Natural killer cell treated with Interleukin-12 subunit alpha and Interleukin-12 subunit beta and Interleukin-15 and Interleukin-18, amount 100 ng/mL, for 72 hours (primary cell): ENCODE measurements at places on chromosomes 1 and 21. TPM values are rescaled to one million over a fixed set of nuclear protein-coding genes. Genes with fewer than 3 reads are reported as not detected.
A peak's percentile ranks its signal among the peaks of the same experiment; 100 is the strongest.

DNA sequence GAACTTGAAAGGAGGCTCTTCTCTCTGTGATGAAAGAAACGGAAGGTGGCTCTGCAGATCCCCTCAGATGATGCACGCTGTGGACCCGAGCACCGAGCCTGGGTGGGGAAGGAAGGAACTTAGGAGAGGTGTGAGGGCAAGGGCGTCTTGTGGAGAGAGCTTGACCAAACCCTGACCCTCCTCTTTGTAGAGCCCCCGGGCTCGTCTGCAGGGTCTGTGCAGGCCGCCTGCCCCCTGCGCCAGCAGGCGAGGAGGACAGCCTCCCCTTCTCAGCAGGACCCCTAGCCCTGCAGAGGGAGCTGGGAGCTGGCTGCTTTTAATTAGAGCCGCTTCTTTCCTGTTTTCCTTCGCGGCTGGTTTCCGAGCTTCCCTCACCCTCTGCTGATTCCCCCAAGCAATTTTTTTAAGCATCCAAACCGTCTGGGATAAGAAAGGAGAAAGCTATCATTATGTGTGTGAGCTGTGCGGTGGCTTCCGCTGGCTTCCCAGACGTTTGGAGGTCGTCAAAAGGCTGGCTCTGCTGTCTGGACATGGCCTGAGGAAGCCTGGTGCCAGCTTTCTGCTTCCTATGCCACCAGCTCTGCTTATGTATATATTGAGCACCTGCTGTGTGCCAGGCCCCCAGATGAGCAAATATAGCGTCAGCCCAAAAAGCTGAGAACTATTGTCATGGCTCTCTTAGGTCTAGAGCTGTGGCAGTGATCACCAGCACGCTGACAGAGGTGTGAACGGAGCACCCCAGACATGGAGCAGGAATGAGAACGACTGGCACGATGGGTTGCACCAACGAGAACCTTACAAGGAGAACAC, 160.2 kb upstream of the IRF2BP2 start:
- no peaks in the 10 kb centered on the region for H3K27me3 ChIP-seq
- DNase-seq: no peak
- peaks cover 62% of the 10 kb centered on the region for H3K4me1 ChIP-seq
- H3K27ac ChIP-seq: no peak overlapping the region
- peaks cover 6% of the 10 kb centered on the region for H3K36me3 ChIP-seq

DNA sequence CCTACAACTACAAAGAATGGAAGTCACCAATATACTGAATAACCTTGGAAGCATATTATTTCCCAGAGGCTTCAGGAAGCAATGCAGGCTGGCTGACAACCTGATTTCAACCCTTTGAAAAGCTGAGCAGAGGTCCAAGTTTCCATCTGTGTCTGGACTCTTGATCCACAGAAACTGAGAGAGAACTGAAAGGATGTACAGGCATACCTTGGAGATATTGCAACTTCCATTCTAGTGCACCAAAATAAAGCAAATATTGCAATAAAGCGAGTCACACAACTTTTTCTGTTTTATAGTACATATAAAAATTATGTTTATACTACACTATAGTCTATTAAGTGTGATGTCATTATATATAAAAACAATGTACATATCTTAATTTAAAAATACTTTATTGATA, 85.3 kb downstream of the TYW3 start:
- H3K27ac ChIP-seq: no peak overlapping the region
- H3K4me3 ChIP-seq: no peak overlapping the region
- H3K27me3 ChIP-seq: no peaks in the 10 kb centered on the region
- H3K36me3 ChIP-seq: no peaks in the 10 kb centered on the region

GRCh38 chr1:85577419-85578320, 2.9 kb upstream of the CCN1 start:
- peak overlapping the region; percentile 30 for H3K4me3 ChIP-seq
- H3K27me3 ChIP-seq: peaks cover 51% of the 10 kb centered on the region
- H3K36me3 ChIP-seq: no peaks in the 10 kb centered on the region
- H3K4me1 ChIP-seq: no peaks in the 10 kb centered on the region
- no peak overlapping the region for H3K27ac ChIP-seq

DNA sequence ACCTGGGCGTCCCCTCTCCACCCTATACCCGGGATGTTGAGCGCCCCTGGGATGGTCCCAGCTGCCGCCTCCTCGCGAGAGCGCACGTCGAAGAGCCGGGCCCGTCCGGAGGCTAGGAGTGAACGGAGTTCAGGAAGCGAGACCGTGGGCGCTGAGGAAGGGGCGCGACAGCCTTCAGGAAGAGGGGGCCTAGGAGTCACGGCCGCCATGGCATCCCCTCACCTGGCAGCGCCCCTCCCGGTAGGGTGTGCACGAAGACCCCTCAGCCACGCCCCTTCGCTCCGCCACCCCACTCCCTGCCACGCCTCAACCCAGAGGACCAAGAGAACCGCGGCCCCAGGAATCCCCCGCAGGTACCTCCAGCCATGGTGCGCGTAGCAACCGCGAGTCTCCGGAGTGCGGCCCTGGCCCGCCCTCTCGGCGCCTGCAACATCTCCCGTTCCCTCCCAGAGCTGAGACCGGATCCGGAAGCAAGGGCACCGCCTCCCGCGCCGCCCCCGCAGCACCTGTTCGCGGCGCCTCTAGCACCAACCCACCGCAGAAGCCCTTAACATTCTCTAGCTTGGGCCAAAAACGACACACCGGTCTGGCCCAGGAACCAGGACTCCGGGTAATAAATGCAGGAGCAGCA, at the start of gene TSTD1:
TSS of gene TSTD1 (minus strand) at position 442 of the 631 bp plus-strand sequence. CDS start at position 367, 75 bp downstream.
- no peaks in the 10 kb centered on the region for H3K27me3 ChIP-seq
- peaks cover 26% of the 10 kb centered on the region for H3K4me1 ChIP-seq
- H3K27ac ChIP-seq: peak within 1 kb of the TSS; percentile 88
- DNase-seq: peak; percentile 92
- H3K36me3 ChIP-seq: peaks cover 14% of the 10 kb centered on the region

TCHHL1 gene
- total RNA-seq: not detected

GRCh38 chr1:2343023-2343935, 48.1 kb downstream of the MORN1 start:
- H3K4me1 ChIP-seq: peaks cover 2% of the 10 kb centered on the region
- DNase-seq: peak; percentile 47

DNA sequence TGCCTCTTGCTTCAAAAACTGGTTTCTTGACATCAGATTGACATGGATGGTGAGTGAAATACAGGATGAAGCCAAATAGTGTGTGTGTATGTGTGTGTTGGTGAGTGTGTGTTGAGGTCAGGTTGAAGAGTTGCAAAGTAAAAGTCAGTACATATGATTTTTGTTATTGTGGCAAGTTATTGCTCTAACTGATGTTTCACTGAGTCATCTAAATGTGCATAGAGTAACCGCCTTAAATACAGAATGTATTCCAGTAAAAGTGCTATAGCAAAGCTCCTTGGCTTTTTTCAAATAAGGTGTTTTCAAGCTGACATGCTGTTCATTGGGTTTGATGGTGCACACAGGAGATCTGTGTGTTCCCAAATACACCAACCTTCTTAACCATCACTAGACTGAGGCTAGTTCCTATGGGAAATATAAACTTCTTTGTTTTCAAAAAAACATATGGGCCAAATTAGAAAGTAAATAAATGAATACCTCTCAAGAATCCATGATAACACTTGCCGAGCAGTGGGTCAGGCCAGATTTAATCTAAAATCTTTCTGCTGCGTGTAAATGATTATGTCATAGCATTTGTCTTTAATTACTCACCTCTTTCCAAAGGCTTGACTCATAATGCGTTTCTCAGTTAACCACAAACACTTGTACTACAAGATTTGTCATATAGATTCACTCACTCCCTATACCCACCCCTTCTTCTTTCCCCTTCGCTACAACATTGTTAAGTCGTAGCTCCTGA, 151.1 kb downstream of the LYPLAL1 start:
- H3K4me3 ChIP-seq: no peak overlapping the region
- H3K27me3 ChIP-seq: no peaks in the 10 kb centered on the region
- no peaks in the 10 kb centered on the region for H3K4me1 ChIP-seq
- H3K36me3 ChIP-seq: no peaks in the 10 kb centered on the region

ESRRG gene
- not detected for total RNA-seq

RPTN gene
- total RNA-seq: not detected

GRCh38 chr1:9807541-9807940, 16.2 kb downstream of the CLSTN1 start:
- H3K4me3 ChIP-seq: no peak overlapping the region
- no peak for DNase-seq
- no peaks in the 10 kb centered on the region for H3K27me3 ChIP-seq
- H3K36me3 ChIP-seq: no peaks in the 10 kb centered on the region

LAMB3 gene
- total RNA-seq: 1.1 TPM

DNA sequence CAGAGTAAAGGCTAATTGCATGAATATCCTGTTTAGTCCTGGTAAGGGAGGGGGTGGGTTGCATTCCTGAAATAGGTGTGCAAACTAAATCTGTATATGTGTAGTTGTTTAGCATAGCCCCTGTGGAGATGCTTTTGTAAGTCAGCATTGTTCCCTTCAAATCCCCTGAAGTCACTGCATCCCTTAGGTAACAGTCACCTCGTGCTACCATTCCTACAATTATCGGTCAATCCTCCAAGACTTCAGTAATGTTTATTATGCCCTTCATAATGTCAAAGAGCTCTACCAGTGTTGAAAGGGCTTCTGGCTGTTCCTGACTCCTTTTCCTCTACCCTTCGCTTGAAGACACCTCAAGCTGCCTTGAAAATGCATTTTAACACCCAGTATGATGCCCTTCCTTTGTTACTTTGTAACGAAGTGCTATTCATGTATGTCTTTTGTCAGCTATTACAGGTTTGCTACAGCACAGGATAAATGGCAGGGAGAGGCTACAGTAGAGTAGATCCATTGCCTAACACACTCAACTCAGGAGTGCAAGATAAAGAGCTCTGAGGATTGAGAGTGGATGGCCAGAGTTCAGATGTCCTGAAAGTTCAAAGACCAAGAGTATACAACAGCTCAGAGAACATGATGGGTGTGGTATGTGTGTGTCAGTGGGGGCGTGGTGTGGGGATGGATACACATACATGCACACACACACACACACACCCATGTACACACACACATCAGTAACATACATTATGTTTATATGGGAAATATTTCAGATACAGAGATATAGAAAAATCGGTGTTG, 27.4 kb upstream of the FOXD3 start:
- H3K4me3 ChIP-seq: no peak overlapping the region
- peaks cover 30% of the 10 kb centered on the region for H3K27me3 ChIP-seq
- no peak overlapping the region for H3K27ac ChIP-seq
- H3K36me3 ChIP-seq: no peaks in the 10 kb centered on the region
- no peaks in the 10 kb centered on the region for H3K4me1 ChIP-seq

FCER1G gene
- 111 TPM for total RNA-seq

RNU1-1 gene
- total RNA-seq: 3,879 TPM

GRCh38 chr1:3677484-3677883, 25.2 kb downstream of the TP73 start:
- H3K36me3 ChIP-seq: no peaks in the 10 kb centered on the region
- no peak for DNase-seq
- H3K4me3 ChIP-seq: peak overlapping the region; percentile 15
- peaks cover 8% of the 10 kb centered on the region for H3K27me3 ChIP-seq
- H3K27ac ChIP-seq: peak overlapping the region; percentile 47
- H3K4me1 ChIP-seq: peaks cover 19% of the 10 kb centered on the region

PPCS gene
- 31.3 TPM for total RNA-seq

DNA sequence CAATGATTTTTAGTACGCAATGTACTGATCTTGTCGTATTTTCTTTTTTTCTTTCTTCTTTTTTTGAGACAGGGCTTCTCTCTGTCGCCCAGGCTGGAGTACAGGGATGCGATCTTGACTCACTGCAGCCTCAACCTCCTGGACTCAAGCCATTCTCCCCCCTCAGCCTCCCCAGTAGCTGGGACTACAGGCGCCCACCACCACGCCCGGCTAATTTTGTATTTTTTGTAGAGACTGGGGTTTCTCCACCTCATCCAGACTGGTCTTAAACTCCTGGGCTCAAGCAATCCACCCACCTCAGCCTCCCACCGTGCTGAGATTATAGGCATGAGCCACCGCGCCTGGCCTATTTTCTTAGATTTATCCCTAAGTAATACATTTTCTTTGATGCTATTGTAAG, 43.9 kb upstream of the COL6A2 start:
- H3K4me1 ChIP-seq: peaks cover 17% of the 10 kb centered on the region
- H3K27ac ChIP-seq: no peak overlapping the region
- H3K4me3 ChIP-seq: no peak overlapping the region

DNA sequence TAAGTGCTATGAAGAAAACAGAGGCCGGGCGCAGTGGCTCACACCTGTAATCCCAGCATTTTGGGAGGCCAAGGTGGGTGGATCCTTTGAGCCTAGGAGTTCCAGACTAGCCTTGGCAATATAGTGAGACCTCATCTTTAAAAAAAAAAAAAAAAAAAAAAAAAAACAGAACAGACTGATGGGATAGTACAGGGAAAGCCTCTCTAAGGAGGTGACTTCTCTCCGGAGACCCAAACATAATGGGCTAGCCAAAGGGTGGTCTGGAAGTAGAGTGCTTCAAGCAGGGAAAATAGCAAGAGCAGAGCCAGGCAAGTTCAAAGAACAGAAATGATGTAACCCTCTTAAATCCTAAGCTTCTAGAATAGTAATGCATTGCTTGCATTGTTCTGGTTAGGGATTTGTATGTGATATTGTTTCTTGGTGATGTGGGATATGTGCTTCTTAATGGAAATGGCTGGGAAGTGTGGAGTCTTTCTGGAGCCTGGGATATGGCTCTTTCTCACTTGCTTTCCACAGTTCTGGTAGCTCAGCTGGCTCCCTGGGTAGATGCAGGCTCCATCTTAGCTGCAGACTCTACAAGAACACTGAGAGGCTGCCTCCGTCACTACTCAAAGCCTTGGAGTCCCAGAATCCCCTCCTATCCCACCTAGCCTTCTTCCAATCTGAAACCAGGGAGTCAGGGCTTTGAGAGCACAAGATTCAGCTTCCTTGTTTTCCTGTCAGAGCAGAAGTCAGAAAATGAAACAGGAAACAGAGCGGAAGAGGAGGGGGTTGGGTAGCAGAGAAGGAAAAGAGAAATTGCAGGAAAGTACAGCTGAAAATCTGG, 1.9 kb upstream of the PIGV start:
- peak overlapping the region; percentile 100 for H3K27ac ChIP-seq
- H3K27me3 ChIP-seq: no peaks in the 10 kb centered on the region

DNA sequence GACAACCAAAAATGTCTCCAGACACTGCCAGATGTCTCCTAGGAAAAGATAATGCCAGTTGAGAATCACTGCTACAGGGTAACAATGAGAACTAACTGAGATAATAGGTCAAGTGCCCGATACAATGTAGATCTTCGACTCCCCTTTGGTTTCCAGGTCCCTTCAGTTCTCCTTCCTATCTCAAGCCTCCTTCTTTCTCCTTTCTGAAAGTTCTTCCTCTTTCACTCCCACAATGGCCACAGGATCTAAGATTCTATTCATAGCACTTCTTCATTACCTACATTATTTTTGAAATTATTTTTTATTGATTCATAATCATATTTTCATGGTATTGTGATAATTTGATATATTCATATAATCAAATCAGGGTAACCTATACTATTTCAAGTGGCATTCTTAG, 6.3 kb downstream of the PFDN2 start:
- H3K4me1 ChIP-seq: peaks cover 48% of the 10 kb centered on the region
- DNase-seq: no peak
- H3K27ac ChIP-seq: no peak overlapping the region
- no peaks in the 10 kb centered on the region for H3K27me3 ChIP-seq

GRCh38 chr1:56719171-56719570, 74.1 kb downstream of the PRKAA2 start:
- no peak overlapping the region for H3K27ac ChIP-seq
- H3K36me3 ChIP-seq: no peaks in the 10 kb centered on the region
- no peaks in the 10 kb centered on the region for H3K4me1 ChIP-seq
- H3K4me3 ChIP-seq: no peak overlapping the region
